NCI-H2081 treated with DMSO at 0.1 percent for 48 hours (cell line): ENCODE measurements at places on chromosomes 2 and 18.

- no peak for DNase-seq
Observed at GRCh38 chr2:123913143-123913735, 111.8 kb upstream of the CNTNAP5 start.

DNA sequence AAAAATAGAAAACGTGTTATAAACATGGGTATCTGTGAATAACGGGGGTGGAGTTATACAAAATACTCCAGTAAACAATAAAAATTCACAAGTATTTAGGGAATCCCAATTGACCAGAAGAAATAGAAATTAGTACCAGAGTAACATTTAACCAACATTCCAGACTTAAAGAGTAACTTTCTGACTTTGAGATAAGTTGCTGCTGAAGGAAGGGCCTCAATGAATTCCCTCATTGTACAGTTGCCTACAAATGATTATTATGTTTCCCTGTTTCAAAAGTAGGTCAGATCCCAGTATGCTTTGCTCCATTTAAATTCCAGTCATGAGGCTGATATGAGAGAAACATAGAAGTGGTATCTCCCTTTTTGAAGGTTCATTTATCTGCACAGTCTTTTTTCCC is 88.3 kb upstream of the KCNH7 start:
- no peak for DNase-seq

DNA sequence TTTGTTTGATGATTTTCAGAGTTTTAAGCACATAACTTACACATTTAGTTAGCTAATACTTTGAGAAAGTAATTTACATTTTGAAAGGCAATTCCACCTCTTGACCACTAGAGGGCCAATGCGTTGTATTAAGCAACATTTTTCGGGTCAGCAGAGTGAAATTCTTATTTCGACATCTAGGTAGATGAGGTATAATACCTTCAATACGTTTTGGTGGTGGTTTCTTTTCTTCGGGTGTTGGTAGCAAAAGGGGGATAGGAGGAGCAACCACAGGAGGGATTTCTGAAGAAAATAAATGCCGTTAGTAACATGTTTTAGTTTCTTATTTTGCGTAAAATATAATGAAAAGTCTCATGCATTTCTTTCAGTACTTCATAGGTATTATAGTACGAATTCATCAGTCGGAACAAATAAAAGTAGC is 106.3 kb downstream of the TTN start:
- DNase-seq: no peak

GRCh38 chr2:113231064-113231463 is 47.7 kb downstream of the PAX8 start:
- no peak for DNase-seq

DNA sequence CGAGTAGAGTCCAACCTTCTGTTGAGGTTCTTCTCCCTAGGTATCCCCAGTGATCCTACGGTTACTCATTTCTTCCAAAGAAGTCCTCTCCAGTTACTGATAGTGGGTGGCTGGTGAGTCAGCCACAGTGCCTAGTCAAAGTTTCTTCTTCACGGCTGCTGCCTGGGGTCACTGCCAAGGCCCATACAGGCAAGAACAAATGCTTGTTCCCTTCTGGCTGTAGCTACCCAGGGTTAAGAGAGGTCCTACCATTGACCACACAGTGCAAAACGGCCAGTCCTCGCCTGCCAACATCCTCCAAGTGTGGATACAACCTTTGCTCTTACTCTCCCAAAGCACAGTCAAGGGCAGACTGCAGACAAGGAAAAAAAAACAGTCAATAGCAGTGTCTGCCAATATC is 2.9 kb upstream of the PTPN4 start:
- DNase-seq: no peak

DNA sequence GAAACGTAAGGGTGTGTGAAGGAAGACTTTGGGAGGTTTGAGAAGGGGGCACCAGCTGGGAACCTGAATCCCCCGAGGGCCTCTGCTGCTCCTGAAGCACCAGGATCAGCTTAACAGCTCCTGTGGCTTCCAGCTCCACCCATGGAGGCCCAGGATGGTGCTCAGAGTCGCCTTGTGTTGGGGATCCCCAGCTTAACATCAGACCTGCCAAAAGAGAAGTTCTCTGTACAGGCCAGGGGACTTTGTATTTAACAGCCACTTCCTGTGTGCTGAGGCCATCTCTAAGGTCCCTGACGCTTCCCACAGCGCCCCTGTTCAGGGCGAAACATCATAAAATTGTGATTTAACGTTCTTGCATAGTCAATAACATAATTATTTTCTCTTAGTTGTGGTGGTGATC is 77.5 kb downstream of the NCK2 start:
- no peak for DNase-seq

GRCh38 chr2:141728886-141729285 is 401.9 kb downstream of the LRP1B start:
- no peak for DNase-seq
